Posterior cingulate gyrus (tissue), 11 donors: ENCODE measurements at places on chromosomes 13 and 19.

DNA sequence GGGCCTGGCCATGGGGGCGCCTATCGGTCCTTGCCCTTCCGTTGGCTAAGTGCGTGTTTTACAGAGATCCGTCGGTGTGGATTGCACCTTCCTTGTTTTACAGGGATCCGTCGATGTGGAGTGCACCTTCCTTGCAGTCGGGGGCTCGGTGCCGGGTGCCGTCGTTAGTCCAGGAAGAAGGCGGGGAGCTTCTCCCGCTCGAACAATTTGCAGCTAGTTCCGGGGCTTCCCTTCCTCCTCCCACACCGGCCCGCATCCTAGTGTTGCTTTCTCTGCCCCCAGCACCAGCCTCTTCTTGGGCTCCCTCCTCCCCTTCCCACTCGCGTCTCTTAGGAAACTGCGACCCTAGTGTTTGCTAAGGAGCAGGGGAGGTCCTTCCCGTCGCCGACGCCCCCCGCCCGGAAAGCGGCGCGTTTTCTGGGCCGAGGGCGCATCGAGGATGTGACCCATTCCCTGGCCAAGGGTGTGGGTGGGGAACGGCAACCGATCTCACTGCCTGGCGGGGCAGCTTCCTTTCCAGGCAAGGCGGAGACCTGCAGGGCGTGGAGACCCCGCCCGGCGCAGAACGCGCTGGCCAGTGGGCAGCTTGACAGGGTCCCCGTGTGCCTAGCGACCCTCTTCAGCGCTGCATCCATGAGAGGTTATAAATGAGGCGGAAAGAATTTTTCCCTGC lies 75.7 kb upstream of the ZNF91 start:
- peak; percentile 70 for DNase-seq

DNA sequence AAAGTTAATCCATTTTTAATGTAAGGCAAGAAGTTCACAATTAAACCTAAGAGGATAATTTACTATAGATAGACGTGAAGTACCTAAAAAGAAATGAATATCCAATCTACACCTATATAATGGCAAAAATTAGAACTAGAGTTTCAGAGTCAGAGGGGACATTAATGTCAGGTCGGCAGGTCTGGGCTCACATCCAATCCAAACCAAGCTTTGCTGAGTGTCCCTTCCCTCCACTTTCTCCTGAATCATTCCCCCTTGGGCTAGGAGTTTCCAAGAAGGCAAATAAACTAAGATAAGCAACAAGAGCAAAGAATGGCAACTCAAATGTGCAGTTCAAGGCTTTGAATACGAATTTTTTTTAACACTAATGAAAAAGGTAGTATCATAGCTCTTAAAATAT lies 2.9 kb downstream of the FLT3 start:
- no peak for DNase-seq

- no peak for DNase-seq
Observed at GRCh38 chr13:72384879-72385278, 342.6 kb downstream of the MZT1 start.

DNA sequence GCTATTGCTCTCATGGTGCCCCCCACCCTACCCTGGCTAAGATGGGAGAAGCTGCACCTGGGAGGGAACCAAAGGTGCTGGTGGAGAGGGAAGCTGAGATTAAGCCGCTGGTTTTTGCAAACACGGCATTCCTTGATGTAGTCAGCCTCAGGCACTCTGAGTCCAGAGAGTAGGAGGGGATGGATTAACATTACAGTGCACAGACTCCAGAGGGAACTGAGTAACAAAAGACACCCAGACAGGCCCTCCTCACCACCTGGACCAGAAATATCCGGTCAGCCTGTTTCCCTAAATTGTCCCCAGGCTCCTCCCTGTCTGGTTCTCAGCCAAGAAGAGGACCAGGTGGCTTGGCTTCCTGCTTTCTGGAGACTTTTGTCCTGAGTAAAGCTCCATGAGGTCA lies 28.9 kb upstream of the PABPC3 start:
- DNase-seq: no peak

DNA sequence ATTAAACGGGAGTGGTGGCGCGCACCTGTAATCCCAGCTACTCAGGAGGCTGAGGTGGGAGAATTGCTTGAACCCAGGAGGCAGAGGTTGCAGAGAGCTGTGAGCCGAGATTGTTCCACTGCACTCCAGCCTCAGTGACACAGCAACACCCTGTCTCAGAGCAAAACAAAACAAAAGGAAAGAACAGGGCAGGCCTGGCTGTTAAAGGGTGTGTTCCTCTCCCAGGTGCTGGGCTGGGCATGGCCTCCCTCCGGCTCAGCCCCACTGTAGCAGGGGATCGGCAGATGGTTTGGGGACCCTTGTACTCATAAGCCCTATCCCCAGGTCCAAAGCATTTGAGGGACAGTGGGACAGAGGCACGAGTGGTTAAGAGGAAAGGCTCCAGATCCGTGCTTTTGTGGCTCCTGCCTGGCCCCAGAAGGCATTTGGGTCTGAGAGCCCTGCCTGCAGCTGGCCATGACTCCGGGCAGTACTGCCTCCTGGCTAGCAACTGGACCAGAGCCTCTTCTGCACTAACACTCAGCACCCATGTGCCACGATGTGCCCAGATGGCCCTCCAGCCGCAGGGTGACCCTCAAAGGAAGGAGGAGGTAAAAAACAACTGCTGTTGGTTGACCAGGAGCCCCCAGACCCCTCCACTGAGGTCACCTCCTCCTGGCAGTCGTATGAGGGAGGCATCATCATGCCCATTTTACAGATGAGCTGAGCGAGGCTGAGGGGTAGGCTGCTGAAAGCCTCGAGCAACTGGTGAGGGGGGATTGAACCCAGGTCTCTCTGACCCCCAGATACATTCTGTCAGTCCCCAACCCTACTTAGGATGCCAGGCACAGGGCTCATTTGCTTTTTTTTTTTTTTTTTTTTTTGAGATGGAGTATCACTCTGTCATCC lies 10.0 kb downstream of the RFX1 start:
- DNase-seq: no peak

GRCh38 chr19:57786286-57786685 lies 16.8 kb downstream of the ZNF586 start:
- DNase-seq: no peak

GRCh38 chr19:42075364-42075615 lies 676 bp upstream of the ZNF574 start:
- DNase-seq: no peak

DNA sequence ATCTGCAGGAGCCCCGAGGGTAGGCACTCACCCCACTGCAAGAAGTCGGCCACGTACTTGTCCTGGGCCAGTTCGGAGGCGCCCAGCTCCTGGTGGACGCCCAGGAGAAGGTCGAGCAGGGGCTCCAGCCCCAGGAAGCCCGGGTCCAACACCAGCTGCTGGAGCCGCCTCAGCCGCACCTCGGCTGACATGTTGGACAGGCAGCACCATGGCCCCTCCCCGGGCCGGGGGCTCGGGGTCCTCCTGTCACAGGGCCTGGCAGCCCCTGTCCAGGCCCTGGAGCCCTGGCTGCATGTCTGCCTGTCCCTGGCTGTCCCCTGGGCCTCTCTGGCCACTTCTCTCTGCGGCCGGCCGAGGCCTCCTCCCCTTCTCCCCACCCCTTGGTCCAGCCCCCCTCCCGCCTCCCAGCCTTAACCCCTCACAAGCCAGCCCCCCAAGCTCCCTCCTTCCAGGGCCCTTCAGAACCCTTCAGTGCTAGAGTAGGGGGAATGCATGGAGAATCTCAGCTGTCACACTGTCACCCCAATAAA lies at the start of gene DMPK:
Gene DMPK (minus strand): TSS at position 329 of the 530 bp plus-strand sequence. CDS start 138 bp downstream, at position 191.
- no peak for DNase-seq

DNA sequence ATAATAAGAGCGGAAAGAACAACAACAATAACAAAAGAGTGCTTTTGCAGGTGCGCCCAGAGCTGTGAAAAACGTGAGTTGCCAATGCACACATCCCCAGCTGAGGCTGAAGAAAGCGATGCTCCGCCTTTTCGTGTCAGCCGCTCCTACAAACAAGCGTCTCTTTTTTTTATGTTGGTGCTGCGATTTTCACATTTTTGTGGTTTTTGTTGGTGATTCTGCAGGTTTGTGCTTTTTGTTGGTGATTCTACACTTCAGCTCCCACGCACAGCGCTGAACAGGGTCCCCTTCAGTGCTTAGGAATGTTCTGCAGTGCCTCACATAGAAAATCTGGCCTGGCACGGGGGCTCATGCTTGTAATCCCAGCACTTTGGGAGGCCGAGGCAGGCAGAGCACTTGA lies 7.3 kb upstream of the SBK3 start:
- no peak for DNase-seq

DNA sequence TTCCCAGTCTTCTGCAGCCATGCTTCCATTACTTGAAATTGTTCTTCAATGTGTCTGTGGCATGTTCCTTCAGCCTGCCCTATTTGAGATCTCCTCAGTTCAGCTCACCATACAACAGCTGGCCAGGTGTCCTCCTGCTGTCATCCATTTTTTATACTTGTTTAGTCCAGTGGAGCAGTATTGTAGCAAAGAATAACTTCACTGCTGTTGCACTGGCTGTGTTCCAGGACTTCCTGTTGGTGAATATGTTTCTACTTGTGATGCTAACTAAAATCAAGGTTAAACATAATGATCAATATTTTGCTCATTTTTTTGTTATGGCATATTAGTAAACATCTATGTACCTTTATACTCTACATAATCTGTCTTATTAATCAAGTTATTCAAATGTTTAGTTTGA lies 1394.1 kb downstream of the PCDH9 start:
- no peak for DNase-seq

DNA sequence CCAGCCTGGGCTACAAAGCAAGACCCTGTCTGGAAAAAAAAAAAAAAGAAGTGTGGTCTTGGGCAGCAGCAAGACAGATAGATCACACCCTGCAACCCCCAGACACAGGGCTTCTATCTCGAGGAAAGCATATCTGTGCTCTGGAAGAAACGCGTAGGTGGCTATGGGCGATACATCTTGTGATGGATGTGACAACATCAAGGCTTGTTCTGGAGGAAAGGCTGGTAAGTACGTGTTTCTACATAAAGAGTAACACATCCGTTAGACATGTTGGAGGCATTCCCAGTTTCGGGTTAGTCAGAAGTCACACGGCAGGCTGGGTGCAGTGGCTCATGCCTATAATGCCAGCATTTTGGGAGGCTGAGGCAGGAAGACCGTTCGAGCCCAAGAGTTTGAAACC lies 6.6 kb upstream of the DHDH start:
- DNase-seq: peak; percentile 9

DNA sequence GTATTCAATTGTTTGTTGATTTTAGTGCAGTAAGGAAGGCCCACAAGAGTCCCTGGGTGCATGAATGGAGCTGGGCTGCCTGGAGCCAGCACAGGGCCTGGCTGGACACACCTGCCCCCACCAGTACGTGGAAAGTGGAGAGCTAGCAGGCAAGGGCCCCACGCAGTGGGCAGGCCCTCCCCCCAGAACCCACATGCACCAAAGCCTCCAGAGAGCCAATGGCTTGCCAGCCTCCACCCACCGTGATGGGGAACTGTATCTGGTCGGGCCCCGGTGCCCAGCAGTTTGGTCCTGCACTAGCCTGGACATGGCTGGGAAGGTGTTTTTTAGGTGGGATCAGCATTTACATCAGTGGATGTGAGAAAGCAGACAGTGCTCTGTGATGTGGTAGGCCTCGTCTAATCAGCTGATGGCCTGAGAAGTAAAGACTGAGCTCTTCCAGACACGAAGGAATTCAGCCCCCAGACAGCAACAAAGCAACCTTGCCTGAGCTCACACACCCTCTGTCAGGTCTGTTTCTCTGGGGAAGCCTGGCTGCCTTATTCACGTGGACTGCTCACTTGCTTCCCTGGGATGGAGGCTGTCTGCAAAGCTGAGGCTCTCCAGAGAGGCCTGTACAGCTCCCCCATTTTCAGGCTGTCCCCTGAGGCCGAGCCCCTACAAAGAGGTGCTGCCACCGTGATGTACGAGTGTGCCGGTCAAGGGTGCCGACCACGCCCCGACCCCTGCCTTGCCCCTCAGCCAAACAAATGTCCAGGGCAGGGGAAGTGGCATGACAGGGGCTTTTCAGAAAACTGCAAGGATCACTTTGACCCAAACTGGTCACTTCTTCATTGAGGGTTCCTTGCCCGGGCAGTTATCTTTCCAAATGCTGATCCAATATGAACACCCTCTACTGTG lies 27.5 kb downstream of the RAB20 start:
- DNase-seq: no peak
